Femur (tissue), 1 donor: ENCODE measurements at places on chromosomes 13 and 19.
A peak's percentile ranks its signal among the peaks of the same experiment; 100 is the strongest.

DNA sequence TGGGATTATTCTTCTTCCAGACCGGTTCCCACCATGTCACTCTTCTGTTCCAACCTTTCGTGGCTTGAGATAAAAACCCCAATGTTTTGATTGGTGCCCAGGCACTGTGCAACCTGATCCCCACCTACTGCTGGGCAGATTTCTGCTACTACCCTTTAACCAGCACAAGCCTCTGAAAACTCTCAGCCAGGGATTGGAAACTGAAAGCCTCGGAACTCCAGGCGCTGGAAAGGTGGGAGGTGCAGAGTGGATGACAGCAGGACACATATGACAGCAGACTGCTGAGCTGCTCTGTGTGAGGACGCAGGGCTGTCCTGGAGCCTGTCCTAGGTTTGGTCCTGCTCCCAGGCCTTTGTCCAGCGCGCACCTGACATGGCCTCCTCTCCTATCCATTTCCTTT lies 68.5 kb upstream of the GTF3A start:
- DNase-seq, result no peak

- no peak for DNase-seq
Observed at GRCh38 chr13:36819739-36820090, 693 bp downstream of the RFXAP start.

DNA sequence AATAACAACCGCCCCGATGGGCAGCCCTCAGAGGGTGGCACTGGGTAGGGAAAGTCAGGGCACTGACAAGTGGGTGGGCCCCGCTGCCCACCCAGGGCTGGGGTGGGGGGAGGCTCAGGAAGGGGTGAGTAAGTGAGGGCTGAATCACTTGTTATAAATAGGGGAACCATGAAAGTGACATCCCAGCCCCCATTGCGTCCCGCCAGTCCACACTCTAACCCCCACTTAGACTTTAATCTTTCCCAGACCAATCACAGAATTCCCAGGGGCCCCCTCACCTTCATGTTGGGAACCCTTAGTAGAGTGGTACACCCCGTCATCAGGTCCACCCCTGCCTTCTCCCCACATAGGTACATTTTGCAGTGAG lies 37.0 kb upstream of the NANOS3 start:
- DNase-seq, result no peak

DNA sequence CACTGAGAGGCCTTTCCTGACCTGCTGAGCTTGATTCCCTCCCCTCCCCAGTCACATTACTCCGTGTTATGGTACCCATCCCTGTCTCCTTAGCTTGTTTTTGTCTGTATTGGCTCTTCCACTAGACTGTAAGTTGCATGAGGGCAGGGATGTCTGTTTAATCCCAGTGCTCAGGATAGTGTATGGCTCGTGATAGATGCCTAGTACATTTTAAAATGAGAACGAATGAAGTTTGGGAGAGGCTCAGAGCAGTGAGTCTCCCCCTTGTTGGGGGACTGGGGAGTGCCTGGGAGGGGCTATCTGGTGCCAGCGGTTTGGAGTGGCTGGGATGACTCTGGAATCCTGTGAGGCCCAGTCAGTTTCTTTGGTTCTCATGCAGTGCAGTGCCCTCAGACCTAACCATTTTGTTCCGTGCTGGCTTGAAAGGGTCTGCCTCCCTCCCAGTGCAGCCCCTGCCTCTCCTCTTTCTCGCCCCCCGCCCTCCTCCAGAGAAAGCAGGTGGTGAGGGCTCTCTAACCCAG lies 35.5 kb downstream of the ACTN4 start:
- DNase-seq, result no peak

DNA sequence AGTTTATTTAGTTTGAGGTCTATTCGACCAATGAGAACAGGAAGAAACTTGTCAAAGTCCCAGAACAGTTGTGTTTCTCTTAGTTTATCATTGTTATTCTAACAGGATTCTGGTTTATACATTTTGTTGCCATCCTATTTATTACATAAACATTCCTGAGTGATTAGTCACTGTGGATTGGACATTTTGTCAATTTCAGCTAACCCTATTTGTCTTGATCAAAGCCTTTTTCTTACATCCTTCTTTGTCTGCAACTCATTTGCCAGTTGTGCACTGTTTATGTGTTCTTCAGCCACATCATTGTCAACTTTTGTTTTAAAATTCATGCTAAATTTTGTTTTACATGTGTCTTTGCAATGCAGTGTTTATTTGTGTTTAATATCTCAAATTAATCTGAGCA lies 886.0 kb upstream of the SLC10A2 start:
- DNase-seq, result no peak

- no peak for DNase-seq
Observed at GRCh38 chr13:42547612-42548011, 26.3 kb upstream of the TNFSF11 start.

GRCh38 chr13:39095500-39095899 lies 57.2 kb downstream of the NHLRC3 start:
- no peak for DNase-seq

- no peak for DNase-seq
Observed at GRCh38 chr19:29596885-29597525, 9.1 kb upstream of the POP4 start.

DNA sequence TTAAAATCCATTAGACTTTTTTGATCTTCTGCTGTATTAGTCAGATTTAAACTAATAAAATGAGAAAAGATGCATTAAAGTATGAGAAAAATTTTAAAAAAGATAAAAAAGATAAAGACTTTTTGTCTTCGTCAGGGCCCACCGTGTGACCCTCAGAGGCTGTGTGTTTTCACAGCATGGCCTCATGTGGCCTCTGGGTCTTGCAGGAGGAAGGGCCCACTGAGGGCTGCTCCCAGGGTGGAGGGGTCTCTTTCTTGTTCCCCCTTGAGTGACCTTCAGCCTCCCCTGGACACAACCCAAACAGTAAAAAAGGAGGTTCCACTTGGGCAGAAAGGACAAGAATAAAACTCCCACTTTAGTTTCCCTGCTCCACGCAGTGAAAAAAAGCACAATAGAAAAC lies 57.1 kb upstream of the RANBP3 start:
- DNase-seq, result no peak

GRCh38 chr13:46641274-46642081 lies 88.5 kb downstream of the LRCH1 start:
- DNase-seq, result peak; percentile 38

- no peak for DNase-seq
Observed at GRCh38 chr19:55075371-55075998, at the start of gene EPS8L1. Gene EPS8L1, plus strand, starts transcription at chr19:55075869. Its CDS starts 576 bp downstream, at chr19:55076445.

GRCh38 chr13:70310396-70311119 lies 202.3 kb upstream of the KLHL1 start:
- DNase-seq, result no peak

DNA sequence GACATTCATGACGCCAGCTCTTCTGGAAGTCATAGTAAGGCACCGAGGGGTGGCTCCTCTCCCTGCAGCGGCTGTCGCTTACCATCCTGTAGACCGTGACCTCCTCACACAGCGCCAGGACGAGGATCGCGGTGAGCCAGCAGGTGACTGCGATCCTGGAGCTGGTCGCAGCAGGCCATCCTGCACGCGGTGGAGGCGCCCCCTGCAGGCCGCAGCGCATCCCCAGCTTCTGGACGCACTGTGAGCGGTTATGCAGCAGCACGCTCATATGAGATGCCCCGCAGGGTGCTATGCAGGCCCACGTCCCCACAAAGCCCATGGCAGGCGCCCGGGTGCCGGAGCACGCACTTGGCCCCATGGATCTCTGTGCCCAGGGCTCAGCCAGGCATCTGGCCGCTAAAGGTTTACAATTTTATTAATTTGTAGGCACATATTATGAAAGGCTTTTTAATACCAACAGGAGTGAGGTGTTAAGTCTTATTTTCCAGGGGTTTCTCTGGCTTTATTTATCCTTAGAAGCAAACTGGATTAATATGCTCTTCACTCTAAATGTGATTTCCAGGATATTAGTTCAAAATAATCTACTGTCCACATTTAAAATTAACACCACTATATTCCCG lies 35.6 kb upstream of the PSPC1 start:
- peak; percentile 35 for DNase-seq
